ENCODE measurements at places on chromosomes 1 and 21.

DNA sequence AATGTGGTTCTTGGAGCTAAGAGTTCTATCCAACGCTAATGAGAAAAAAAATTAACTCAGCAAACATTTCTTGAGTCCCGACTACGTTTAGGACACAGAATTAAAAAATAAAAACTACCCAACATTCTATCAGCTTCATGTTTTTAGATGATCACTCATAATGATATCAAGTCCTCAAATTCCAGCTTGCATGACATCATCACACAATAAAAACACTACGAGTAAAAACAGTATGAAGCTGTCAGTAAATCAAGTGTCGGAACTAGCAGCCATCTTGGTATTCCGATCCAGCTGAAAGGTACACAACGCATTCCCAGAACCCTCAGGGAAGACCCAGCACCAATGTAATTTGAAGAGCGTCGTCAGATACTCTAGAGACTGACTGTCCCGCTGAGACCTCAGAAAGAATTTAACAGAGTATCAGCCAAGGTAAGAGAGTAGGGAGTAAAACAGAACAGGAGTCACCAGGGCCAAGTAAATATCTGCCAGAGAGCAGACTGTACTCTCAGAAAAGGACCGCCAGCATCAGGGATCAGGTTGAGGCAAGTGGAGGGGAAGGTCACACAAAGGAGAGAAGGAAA is 57.0 kb downstream of the NRIP1 start:
- no peak for DNase-seq

DNA sequence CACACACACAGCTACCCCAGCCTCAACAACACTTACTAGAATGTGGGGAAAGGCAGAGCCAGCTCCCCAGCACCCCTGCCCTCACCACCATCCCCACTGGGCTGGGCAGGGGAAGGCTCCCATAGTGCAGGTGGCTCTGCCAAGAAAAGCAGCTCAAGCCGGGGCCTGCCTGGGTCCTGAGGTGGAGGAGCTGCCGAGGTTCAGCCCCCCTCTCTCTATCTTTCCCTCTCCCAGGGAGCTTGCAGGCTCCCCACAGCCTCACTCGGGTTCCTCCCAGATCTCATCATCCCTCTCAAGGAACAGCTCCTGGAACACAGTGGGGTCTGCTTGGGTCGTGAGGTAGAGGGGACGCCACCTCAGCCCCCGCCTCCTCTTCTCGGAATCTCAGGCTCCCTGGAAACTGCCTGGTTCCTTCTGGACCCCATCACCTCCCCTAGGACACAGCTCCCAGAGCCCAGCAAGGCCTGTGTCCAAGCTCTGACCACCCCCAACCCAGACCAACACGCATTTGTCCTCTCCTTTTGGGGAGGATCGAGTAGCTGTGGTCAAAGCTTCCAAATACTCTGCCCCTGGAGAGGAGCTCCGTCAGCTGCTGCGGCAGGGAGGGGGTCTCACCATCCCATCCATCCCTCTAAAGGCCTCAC is 704 bp downstream of the S100A16 start:
- no peak for DNase-seq

- DNase-seq, result no peak
Observed at GRCh38 chr1:11483581-11484320, 4.8 kb downstream of the DISP3 start.

DNA sequence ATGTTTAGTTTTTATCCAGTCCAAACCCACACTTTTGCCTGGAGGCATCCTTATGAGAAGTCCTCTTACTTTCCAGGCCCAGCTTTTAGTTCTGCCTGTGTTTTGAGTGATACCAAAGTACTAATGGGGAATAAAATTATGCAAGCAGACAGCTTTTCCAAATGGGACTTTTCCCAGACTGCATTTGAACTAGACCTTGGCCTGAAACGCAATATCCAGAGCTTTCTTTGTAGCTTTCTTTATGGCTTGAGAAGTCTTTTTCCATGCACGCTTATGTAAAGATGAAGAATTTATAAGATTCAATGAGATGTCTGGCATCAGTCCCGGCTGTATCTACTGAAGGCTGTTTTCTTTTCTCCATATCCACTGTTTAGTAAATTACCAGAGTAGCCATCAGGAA is 236.6 kb upstream of the RAB4A start:
- DNase-seq, result no peak

DNA sequence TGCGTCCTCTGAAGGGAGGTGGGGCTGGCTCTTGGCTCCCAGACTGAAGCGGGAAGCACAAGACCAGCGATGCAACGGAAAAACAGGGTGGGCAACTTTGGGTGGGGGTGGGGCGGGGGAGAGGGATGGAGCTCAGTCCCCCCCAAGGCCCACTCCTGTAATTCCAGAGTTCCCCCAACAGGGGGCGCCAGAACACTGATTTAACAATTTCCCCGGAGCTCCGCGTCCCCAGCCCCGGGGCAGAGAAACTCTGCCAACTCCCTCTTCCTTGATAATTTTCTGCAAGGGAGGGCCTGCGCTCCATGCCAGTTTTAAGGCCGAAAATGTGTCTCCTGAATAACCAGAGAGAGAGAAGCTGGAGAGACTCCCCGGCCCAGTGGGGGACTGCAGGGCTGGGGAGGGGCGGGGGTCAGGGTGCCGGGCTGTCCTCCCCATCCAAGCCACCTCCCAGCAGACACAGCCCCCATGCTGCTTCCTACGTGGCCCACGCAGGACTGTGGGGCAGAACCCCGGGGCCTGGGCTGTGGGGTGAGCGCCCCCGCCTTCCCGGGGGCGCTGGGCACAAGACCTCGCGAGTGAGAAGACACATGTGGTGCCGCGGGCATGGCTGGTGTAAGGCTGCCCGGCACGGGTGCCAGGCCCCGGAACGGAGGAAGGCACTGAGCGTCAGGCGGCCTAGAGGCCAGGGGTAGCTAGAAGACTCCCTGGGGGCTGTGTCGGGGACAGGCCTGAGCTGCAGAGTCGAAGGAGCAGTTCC is 51.4 kb downstream of the KIF21B start:
- DNase-seq, result peak; percentile 81

DNA sequence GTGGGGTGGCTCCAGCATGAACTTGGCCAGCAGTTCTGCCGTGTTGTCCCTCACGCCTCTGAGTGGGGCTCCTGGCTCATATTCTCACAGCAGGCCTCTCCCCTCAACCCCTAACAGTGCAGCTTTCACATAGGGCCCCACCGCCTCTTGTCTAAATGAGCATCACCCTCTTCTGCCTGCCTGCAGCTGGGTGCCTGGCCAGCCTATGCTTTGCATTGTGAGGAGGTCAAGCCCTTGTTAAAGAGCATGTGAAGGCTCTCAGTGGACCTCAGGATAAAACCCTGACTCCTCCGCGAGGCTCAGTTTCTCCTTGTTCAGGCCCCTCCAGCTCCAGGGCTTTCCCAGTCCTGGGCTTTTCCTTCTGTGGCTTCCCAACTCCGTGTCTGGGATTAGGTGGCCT is 34.8 kb downstream of the CRYAA start:
- DNase-seq, result peak; percentile 35

DNA sequence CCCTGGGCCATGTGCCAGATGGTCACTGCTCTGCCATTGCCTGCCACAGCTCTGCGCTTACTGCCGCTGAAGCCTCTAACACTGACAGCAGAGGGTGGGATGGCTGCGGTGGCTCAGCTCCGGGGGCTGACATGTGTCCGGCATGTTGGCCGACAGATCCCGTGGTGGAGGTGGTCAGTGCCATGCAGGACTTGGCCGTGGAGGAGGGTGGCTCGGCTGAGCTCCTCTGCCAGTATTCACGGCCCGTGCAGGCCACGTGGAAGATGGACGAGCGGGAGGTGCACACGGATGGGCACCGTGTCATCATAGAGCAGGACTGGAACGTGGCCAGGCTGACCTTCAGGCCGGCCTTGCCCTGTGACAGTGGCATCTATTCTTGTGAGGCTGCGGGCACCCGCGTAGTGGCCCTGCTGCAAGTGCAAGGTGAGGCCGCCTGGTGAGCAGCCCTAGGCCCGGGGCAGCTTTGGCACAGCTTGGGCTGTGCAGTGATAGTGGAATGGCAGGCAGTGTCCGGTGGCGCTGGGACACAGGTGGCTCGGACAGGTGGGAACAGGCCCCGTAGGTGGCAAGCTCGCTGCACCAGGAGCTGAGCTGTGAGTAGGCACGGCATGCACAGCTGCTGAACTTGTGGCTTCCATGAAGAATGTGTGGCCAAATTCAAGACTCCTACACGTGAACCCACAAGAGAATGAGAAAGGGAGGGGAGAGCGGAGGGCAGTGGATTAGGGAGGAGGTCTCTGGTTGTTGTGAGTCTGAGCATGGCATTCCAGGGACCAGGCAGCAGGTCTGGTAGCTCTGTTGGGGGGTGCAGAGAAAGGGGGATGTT is 91.8 kb downstream of the TRIM11 start:
- DNase-seq, result no peak

DNA sequence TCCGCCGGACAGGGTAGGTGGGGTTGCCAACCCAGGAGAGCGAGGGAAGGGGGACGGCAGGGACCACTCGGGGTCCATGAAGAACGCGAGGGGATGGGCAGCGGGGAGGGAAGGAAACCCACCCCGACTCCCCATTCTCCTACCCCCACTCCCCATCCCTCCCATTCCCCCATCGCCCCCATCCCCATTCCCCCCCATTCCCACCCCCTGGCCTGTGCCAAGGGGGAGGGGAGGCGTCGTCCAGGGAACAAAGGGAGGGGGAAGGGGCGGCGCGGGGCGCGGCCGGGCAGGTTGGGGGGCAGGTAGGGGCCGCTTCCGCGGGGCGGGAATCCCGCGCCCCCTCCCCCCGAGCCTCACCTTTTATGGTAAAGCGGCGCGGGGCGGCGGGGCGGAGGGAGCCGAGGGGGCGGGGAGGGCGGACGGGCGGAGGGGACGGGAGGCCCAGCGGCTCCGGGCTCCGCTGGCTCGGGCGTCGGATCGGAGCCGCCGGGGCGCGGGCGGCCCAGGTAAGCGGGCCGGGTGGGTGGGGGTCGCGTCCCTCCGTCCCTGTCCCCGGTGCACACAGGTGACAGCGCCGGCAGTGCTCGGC is at the start of gene FBLIM1:
FBLIM1 (plus strand) TSS at position 453 of the 589 bp plus-strand sequence. CDS start 6,189 bp downstream, outside the sequence.
- peak; percentile 74 for DNase-seq

DNA sequence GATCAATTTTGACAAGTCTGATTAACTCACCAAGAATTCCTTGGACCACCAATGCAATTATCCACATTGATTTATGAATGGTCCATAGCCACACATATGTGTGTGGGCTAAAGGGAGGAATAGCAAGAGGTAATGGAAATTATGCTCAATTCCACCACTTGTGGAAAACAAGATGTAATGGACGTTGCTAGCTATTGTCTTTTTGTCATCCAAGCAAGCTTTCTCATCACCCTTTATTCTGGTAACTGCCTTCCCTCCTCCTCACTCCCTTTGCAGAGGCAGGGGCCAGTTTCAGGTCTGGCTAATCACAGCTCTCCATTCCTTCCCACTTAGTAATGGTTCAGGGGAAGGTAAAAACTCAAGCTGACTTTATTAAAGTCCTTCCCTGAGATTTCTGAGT is 24.7 kb upstream of the RAB3GAP2 start:
- no peak for DNase-seq

- no peak for DNase-seq
Observed at GRCh38 chr1:10304295-10304694, 93.9 kb downstream of the KIF1B start.

GRCh38 chr1:156502894-156503697 is 2.5 kb upstream of the MEF2D start:
- peak; percentile 97 for DNase-seq

GRCh38 chr1:78829644-78830043 is 176.9 kb downstream of the ADGRL4 start:
- DNase-seq, result no peak

- no peak for DNase-seq
Observed at GRCh38 chr21:34878501-34878900, 170.6 kb downstream of the RUNX1 start.

- DNase-seq, result no peak
Observed at GRCh38 chr21:38525454-38525853, 27.2 kb upstream of the ERG start.

GRCh38 chr21:43879348-43880110 is 14.5 kb downstream of the AGPAT3 start:
- no peak for DNase-seq

DNA sequence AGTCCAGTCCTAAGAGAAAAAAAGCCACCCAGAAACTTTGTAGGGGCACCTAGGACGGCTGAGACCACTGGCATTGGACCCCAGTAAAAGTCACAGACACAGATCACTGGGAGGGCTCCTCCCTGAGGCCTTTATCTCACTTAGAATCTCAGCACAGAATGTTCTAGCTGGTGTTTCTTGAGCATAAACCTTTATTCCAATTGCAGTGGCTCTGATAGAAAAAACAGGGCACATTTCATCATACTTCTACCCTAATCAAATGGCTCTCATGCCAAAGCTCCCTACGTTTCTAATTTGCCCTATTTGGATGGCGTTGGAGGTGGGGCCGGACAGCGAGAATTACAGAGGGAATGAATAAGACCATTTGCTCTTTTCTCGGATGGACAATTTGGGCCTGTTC is 53.8 kb downstream of the NGF start:
- no peak for DNase-seq

GRCh38 chr21:36022427-36023091 is 37.8 kb downstream of the SETD4 start:
- DNase-seq, result peak; percentile 59

DNA sequence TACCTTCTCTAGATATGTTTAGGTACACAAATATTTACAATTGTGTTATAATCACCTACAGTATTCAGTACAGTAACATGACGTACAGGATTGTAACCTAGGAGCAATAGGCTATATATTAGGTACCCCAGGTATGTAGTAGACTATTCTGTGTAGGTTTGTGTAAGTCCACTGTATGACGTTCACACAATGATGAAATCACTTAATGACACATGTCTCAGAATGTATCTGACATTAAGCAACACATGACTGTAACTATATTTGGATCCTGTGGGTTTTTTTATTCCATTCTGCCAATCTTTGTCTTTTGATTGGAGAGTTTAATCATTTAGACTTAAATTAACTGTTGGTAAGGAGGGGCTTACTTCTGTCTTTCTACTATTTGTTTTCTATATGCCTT is 52.1 kb downstream of the STYXL2 start:
- DNase-seq, result no peak

DNA sequence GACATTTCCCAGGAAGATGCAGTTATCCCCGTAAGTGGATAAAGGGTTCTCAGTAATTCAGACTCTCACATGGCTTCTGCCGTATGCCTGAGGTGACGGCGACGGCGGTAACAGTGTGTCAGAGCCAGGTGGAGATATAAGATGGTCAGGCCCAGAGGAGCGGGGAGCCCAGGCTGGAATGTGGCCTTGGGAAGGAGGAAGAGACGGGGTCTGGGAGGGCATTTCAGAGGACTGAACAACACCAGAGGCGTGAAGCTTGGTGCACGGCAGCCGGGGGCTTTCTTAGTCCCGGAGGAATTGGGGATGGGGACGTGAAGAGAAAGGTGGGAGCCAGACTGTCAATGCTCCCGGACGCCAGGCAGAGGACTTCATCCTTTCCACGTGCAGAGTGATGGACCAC is 1.0 kb downstream of the RER1 start:
- DNase-seq, result no peak

All from sigmoid colon (tissue), 7 donors.